ENCODE measurements at places on chromosomes 11 and 22.
A peak's percentile ranks its signal among the peaks of the same experiment; 100 is the strongest.

GRCh38 chr11:61752117-61752924, at the start of gene MYRF:
MYRF (plus strand) TSS chr11:61752636; CDS start chr11:61752745, 109 bp downstream.
- DNase-seq = peak; percentile 67

GRCh38 chr11:1651411-1651980, 21.9 kb downstream of the KRTAP5-5 start:
- peak; percentile 3 for DNase-seq

- DNase-seq = no peak
Observed at GRCh38 chr11:95148938-95149337, 59.3 kb downstream of the ENDOD1 start.

GRCh38 chr22:33219648-33220384, 161.6 kb upstream of the SYN3 start:
- DNase-seq = no peak

GRCh38 chr11:84396521-84396920, 1110.4 kb upstream of the CCDC90B start:
- no peak for DNase-seq

Measured in psoas muscle (tissue), 8 donors.